Progenitor cell of endocrine pancreas (in vitro differentiated cells): ENCODE measurements at places on chromosomes 5 and 9.

GRCh38 chr9:108866001-108866420 is 3.9 kb downstream of the ACTL7A start:
- DNase-seq = no peak

DNA sequence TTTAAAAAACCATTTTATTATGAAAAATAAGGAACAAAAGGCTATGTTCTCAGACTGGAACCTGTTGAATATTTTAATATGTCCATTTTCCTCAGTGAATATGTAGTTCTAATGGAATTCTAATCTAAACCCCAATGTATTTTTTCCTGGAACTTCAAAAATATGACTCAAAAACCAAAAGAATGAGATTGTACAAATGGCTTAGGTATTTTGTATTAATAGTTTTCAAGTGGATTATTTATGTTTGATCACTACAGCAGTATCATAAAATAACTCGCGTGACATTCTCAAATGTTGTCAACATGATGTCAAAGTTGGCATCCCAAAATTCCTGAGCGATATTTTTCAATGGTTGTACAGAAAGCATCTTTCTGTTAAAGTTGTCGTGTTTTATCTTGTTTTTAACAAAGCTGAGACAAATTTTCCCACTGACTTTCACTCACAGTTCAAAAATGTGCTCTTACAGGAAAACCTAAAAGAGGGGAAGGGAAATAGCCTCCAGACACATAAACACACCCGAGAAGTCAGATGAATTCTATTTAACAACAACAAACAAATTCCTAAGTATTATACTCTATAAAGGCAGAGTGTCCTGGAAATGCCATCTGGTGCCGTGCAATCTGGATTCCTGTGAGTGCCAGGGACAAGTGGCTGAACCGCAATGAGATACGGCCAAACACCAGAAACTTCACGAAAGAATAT is 68.1 kb upstream of the TAS2R1 start:
- no peak for DNase-seq

DNA sequence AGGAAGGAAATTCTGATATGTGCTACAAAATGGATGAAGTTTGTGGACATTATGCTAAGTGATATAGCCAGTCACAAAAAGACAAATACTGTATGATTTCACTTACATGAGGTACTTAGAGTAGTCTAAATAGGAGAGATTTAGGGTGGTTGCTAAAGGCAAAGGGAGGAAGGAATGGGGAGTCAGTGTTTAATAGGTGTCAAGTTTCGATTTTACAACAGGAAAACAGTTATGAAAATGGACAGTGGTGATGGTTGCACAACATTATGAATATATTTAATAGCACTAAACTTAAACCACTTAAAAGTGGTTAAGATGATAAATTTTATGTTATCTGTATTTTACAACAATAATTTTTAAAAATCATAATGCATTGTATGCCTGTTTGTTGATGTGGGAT is 40.4 kb upstream of the ECM2 start:
- DNase-seq = no peak

DNA sequence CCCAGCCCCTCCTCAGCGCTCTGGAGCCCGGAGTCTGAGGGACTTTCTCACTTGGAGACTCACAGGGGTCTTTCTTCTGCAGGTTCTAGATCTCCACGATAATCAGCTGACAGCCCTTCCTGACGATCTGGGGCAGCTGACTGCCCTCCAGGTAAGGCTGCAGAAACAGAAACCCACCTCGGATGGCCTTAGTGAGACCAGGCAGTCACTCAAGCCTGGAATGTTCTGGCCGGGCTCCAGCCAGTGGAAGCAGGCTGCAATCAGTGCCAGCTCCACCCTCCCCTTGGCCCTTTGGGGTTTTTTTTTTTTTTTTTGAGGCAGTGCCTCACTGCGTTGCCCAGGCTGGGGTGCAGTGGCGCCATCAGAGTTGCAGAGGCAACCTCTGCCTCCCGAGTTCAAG is 7.6 kb downstream of the LRSAM1 start:
- no peak for DNase-seq

GRCh38 chr5:116872986-116873385 is 298.4 kb upstream of the SEMA6A start:
- DNase-seq = no peak

GRCh38 chr5:155532621-155533311 is 519.2 kb downstream of the KIF4B start:
- no peak for DNase-seq

DNA sequence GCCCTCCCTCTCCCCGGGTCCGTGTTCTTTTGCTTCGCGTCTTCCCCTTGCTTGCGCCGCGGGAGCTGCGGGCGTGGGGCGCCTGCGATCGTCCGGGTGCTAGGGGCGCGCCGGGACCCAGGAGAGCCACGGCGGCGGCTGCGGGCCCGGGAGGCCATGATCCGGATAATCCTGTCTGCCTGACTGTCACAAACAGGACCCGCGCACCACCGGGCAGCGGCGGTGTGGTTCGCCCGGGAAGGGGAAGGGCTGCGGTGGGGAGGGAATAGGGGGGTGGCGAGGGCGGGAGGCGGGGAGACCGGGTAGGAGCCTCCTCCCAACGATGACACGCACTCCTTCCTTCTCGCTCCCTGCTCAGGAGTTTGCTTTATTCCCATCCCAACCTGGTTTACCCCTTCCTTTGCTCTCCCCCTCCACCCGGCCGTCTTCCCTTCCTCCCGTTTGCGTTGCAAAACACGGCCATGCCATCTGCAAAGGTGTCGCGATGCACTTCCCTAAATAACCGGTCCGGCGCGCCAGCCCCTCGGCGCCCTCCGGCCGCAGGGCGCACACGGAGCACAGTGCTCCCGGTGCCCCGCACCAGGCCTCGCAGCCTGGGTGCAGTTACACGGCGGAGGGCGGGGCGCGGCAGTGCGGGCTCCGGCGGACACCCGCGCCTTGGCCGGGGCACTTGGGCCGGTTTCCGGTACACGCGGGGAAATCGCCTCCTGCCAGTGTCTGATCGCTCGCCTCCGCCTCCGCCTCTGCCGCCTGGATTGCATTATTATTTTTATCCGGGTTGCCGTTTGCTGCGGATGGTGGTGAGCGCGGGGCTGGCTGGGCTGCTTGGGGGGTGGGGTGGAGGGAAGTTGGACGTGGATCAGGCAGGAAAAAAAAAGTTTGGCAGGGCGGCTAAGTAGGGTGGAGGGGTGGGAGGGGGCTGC is 1.5 kb downstream of the SMARCA2 start:
- peak; percentile 25 for DNase-seq

DNA sequence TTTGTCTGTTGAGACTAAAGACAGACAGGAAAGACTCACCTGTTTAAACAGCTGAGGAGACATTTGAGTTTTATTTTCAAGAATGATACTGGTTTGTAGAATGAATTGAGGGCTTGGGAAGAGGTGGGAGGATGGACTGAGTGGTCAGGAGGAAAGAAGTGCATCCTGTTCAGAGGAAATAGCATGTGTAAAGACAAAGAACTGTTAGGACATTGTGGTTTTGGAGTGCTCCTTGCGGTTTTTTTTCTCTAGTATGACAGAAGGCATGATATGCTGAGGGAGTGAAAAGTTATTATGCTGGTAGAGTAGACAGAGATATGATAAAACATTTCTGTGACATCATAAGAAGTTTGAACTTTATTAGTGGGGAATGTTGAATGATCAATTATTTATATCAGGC is 270.7 kb upstream of the ELAVL2 start:
- no peak for DNase-seq

DNA sequence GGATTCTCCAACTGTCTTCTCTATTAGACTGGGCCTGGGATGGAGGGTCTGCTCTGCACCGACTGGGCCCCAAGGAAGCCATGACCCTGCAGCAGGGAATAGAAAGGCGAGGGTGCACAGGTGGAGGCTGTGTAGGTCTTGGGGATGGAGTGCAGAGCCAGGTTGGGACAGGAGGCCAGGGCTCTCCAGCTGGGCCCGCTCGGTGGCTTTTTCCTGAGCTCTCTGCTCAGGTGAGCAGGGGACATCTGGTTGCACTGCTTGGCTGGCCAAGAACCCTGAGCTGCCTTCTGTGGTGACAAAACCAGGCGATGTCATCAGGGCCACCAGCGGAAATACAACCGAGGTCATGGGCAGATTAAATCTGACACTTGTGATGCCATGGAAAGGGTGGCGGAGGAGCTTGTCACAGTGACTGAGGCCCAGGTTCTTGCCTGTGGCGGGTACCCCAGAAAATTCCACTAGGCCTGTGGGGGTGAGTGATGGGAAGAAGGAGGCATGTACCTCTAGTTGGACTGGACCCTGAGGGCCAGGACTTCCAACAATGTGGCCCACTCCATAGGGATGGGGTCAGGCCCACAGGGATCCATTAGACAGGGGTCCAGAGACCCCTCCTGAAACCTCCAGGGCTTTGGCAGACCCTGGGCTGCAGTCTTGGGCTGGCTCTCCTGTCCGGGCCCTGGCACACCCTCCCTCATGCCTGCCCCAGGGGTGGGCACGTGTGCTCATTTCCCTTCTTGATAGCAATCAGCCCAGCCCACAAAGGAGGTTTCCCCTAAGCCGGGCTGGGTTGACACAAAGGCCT is 4.4 kb upstream of the IL3 start:
- DNase-seq = peak; percentile 8

- no peak for DNase-seq
These were observed 69.0 kb downstream of the SHC3 start for GRCh38 chr9:89109666-89110065.

GRCh38 chr9:127788337-127789011 is 2.6 kb downstream of the CDK9 start:
- DNase-seq = no peak

DNA sequence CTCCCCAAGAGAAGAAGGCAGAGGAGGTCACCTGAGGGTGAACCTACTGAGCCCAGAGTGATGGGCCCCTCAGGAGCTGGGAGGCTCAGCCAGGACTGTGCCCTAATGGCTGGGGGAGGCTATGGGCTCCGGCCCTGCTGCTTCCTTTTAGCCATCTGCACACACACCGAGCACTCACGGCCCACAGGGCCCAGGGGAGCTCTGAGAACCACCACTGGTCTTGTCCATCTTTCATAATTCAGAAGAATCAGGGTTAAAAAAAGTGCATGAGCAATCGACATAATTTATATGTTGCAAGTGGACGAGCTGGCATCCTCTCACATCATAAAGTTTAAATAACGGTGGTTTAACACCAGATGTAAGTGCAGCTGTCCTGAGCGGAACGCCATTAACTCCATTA is 162.1 kb downstream of the FSTL4 start:
- no peak for DNase-seq

- no peak for DNase-seq
These were observed 30.7 kb downstream of the KCNT1 start for GRCh38 chr9:135732569-135733257.

DNA sequence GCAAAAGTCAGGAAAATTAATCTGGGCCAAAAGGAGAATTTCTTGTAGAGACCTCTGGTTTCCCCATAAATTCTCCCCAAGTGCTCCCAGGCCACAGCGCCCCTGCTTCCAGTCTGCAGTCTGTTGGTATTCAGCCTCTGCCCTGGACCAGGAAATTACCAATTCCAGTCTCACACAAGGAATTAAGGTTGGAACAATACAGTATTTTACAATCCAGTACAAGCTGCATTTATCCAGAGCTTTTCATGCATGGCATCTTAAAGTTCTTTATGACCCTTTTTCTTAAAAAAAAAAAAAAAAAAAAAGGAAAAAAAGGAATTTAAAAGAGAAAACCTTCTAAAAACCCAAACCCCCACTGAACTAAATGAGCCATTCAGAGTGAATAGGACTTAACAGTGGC is 139.6 kb upstream of the RANBP3L start:
- DNase-seq = no peak

GRCh38 chr5:33688526-33688925 is 203.3 kb downstream of the ADAMTS12 start:
- no peak for DNase-seq

DNA sequence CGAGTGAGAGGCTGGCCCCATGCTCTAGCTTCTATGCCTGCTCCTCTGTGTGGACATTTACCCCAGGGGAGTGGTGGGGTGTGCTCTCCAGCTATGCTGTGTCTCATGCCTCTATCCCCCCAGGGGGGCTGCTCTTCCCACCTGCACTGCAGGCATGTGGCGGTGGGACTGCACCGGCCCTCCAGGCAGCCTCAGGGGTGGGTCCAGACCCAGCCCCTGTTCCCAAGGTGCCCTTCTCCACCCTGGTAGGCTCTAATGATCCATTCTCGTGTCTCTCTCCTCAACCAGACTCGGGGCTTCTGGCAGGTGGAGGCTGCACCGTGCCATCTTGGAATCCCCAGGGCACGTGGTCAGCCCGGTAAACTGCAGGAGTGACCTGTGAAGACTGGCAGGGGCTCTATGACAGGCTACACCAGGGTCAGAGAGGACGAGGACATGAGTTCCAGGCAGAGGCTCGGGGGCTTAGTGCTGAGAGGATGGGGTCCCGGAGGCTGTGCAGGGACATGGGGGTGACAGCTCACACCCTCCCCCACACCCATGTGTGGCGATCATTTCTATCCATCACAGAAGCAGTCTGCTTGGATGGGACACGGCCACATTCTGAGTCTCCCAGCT is 22.7 kb upstream of the COL5A1 start:
- no peak for DNase-seq

DNA sequence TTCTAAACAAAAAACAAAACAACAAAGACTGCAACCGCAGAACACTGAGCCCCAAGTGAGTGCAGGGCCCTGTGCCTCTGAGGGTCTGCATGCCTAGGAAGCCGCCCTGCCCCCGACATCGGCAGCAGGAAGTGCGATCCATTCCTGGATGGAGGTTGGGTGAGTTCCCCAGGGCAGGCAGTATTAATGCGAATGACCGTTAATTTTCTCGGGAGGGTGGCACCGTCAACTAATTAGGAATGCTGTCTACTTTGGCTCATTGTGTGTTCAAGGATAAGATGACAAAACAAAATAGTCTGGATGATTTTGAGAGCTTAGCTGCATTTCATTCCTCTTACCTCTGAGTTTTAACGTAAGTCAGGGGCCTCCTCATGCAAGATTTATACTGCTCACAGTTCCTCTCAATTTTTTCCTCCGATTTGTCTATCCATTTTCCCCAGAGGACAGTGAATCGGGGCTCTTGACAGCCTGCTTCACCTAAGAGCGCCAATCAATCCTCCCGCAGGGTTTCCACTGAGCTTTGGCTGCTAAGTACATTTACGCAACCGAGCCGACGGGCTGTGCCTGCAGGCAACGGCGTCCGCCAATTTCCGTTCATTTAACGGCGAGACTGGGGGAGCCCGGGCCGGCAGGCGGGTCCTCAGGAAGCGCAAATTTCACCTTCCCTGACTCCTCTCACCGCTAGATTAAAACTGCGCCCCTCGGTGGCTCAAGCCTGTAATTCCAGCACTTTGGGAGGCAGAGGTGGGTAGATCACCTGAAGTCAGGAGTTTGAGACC is 2.9 kb upstream of the NXNL2 start:
- peak; percentile 15 for DNase-seq
